ENCODE measurements at places on chromosomes 13 and 19.

- DNase-seq: no peak
These were observed 40.6 kb downstream of the FBN3 start for GRCh38 chr19:8108560-8109445.

GRCh38 chr19:10603873-10604459, 16.9 kb upstream of the AP1M2 start:
- no peak for DNase-seq

- DNase-seq: peak; percentile 47
These were observed 45.5 kb upstream of the C13orf46 start for GRCh38 chr13:114019367-114019766.

GRCh38 chr13:74550039-74550438, 415.8 kb upstream of the KLF12 start:
- peak; percentile 53 for DNase-seq

GRCh38 chr13:62251734-62252133, 836.1 kb upstream of the PCDH20 start:
- DNase-seq: no peak

- no peak for DNase-seq
These were observed 6.6 kb downstream of the PODNL1 start for GRCh38 chr19:13931391-13932148.

- DNase-seq: peak; percentile 87
These were observed 17.5 kb downstream of the SYDE1 start for GRCh38 chr19:15124572-15125231.

DNA sequence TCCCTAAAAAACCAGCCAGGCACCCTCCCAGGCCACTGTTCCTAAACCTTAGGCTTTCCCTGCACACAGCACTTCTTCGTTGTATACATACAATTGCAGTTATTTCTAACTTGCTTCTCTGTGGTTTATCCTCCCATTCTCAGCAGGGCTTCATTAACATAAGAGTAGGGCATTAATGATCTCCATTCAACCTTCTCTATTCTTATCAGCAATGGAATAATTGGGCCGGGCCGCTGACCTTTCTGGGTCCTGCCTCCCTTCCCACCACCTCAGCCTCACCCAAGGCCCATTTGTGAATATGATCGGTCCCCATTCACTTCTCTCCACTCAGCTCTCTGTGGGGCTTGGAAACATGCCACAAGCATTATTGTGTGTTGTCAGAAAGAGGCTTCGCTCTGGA, 184.2 kb downstream of the SUCLA2 start:
- DNase-seq: peak; percentile 70

- no peak for DNase-seq
These were observed 114.3 kb upstream of the SERP2 start for GRCh38 chr13:44259045-44260027.
